Astrocyte of the hippocampus (primary cell): ENCODE measurements at places on chromosomes 3 and 15.
A peak's percentile ranks its signal among the peaks of the same experiment; 100 is the strongest.

DNA sequence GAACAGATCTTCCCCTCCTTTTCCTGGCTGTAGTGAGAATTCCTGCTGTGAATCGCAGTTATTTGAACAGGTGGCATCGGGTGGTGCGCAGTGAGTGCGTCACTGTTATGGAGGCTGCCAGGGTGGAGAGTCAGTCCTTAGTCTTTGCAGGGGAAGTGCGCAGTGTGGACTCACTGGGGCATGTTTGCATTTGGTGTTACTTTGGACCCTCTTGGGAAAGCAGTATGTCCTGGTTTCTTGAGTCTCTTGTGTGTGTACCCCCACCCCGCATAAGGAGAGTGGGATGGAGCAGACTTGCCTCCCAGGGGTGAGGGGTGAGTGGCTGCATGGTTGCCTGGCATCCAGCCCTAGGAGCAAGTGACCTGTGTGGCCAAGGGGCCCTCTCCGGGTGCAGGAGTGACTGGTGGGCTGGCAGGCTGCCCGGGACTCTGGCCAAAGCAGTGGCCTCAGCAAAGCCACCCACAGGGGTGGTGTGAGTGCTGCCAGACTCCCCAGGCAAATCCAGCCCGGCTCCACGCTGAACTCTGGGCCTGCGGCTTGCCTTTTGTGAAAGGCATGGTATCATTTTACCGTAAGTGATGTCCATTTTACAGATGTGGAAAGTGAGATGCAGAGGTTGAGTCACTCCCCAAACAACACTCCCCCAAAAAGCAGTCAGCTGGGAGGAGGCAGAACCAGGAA lies 46.4 kb downstream of the DNASE1L3 start:
- DNase-seq, result peak; percentile 79

GRCh38 chr15:72242775-72243370 lies 11.9 kb upstream of the PKM start:
- no peak for DNase-seq

DNA sequence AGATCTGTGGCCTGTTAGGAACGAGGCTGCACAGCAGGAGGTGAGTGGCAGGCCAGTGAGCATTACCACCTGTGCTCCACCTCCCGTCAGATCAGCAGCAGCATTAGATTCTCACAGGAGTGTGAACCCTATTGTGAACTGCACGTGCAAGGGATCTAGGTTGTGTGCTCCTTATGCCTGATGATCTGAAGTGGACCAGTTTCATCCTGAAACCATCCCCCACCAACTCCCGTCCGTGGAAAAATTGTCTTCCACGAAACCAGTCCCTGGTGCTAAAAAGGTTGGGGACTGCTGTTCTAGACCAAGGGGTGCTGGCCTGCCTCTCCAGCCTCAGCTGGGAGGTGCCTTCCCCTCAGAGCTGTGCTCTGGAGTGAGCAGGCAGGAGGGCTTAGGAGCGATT lies 61.4 kb downstream of the RPLP1 start:
- DNase-seq, result no peak

DNA sequence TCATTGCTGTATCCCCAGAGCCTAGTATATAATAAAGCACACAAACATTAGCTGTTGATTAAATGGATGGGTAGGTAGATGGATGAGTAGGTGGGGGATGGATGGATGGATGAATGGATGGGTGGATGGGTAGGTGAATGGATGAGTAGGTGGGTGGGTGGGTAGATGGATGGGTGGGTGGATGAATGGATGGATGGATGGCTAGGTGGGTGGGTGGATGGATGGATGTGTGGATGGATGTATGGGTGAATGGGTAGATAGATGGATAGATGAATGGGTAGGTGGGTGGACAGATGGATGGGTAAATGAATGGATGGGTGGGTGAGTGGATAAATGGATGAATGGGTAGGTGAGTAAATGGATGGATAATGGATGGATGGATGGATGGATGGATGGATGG lies 30.2 kb upstream of the NSMCE3 start:
- no peak for DNase-seq

- peak; percentile 48 for DNase-seq
Measured at GRCh38 chr3:13494463-13495350, 14.6 kb downstream of the HDAC11 start.

GRCh38 chr15:38745126-38745525 lies 180.5 kb upstream of the RASGRP1 start:
- DNase-seq, result peak; percentile 38

GRCh38 chr3:43309372-43310305 lies 23.3 kb downstream of the SNRK start:
- peak; percentile 19 for DNase-seq

DNA sequence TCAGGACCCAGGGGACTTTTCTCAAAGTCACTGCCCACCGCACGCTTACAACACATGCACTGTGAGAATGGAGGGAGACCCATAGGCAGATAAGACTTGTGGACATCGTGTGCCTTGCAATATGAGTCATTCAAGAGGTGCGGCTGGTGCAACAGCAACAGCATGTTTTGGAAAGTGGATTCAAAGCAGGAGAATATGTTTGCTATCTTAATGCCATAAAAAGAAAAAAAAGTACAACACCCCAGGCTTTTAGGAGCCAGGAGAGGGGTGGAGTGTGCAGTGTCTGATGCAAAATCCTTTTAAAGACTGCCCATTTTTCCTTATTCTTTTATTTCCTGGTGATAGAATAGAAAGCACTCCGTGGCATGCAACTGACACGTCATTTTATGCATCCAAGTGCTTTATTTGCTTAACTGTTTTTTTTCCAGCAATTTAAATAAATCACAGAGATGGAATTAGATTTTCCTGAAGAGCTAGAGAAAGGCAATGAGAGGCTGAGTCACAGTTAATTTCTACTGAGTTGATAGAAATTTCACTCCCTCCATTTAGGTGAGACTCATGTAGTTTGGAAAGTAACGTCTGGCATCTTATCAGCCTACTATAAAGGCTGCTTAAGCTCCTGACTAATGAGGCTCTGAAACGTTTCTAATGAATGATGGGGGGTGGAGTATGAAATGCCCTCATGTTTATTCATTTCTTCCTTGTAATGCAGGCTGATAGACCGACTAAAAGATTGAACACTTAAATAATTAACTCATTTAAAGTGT lies 96.4 kb downstream of the NSUN3 start:
- peak; percentile 81 for DNase-seq

DNA sequence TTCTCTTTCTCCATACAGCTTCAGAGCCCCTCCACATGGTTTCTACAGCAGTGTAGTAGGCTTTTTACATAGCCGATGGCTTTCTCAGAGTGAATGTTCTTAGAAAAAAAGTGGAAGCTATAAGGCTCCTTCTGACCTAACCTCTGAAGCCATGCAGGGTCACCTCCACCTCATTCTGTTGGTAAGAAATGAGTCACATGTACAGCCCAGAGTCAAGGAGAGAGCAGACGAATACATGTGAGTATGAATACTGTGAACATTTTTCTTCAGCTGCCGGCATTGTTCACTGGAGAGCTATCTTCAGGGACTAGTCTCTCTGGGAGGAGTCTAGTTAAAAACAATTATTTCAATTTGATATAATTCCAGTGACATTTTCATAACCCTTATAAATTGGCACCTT lies 68.2 kb upstream of the THRB start:
- no peak for DNase-seq

GRCh38 chr3:188294113-188294512 lies 140.2 kb downstream of the LPP start:
- DNase-seq, result no peak

- no peak for DNase-seq
Measured at GRCh38 chr3:142348460-142348859, 99.4 kb downstream of the XRN1 start.

GRCh38 chr3:149343951-149344350 lies 10.5 kb upstream of the TM4SF18 start:
- no peak for DNase-seq

DNA sequence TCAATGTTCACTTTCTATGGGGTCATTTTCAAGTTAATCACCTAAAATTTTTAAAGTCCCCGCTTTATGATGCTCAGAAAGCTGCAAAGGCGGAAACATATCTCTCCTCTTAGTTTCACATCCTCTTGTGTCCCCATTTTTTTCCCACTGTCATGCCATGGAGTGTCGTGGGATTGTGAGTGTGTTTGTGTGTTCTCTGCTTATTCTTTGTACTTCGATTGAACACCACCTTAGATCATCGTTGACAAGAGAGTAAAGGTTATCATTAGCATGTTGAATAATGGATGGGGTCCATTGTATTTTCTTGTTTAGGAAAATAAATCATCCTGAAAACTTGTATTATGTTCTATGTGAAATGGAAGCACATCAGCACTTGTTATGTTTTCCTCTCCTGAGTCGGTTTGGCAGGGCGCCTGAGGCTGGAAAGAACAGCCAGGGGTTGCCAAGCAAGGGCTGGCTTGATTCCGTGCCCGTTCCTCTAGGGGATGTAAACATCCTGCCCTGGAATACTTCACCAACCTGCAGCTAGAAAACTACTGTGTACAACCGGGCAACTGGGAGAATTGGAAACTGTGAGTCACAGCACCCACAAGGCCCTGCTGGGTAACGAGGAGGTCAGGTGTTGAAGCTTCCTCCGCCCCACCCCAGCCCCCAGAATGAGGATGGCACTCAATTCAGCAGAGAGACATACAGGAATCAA lies 67.2 kb downstream of the EIF4E3 start:
- DNase-seq, result peak; percentile 95

DNA sequence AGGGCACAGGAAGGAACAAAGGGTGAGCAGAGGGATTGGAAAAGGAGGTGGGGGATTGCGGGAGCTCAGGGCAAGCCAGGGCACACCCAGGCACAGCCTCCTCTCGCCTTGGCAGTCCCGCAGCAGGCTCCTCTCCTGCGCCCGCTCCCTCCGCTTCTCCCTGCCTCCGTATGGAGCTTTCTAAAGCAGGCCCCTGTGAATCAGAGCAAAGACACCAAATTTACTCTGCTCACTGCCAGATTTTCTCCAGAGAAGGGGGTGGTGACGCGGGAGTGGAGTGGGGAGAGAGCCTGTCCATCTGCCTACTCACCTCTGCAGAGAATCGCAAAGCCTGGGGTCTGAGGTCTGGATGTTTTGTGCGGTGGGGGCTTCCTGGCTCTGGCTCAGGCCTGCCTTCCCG lies 20.0 kb downstream of the ATP2B2 start:
- DNase-seq, result no peak

- no peak for DNase-seq
Measured at GRCh38 chr3:187069857-187070516, 69.3 kb downstream of the RPL39L start.

DNA sequence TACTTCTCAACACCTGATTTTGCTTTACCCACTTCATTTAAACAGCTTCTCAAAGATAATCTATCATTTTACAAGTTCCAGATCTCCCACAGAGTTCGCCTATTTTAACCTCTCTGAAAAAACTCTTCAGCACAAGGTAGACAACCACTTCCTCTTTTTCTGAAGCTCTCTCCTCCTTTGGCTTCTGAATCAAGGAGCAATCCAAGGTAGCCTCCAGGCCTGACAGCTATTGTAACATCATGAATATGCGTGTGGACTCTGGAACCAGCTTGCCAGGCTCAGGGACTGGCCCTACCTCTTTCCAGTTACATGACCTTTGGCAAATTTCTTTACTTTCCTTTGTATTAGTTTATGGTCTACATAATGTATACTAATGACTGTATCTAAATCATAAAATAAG lies 405.9 kb upstream of the ZNF385D start:
- no peak for DNase-seq

- no peak for DNase-seq
Measured at GRCh38 chr3:49523756-49524747, 30.2 kb upstream of the BSN start.

- DNase-seq, result peak; percentile 73
Measured at GRCh38 chr3:150062492-150062891, 91.8 kb upstream of the PFN2 start.

GRCh38 chr3:19216669-19217337 lies 68.5 kb downstream of the KCNH8 start:
- DNase-seq, result peak; percentile 49

DNA sequence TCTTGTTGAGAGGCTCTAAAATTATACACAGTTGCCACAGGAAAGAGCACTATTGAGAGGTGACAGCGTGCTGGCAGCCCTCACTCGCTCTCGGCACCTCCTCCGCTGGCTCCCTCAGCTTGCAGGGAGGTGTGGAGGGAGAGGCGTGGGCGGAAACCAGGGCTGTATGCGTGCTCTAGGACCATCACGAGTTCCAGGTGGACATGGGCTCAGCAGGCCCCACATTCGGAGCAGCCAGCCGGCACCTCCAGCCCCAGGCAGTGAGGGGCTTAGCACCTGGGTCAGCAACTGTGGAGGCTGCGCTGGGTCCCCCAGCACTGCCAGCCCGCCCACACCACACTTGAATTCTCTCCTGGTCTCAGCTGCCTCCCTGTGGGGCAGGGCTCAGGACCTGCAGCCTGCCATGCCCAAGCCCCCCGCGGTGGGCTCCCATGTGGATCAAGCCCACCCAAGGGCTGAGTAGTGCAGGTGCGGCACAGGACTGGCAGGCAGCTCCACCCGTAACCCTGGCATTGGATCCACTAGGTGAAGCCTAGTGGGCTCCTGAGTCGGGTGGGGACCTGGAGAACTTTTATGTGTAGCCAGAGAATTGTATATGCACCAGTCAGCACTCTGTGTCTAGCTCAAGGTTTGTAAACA lies 460.6 kb upstream of the ALCAM start:
- DNase-seq, result no peak

GRCh38 chr15:39304931-39305728 lies 275.7 kb upstream of the THBS1 start:
- no peak for DNase-seq

GRCh38 chr3:171790574-171790897 lies 19.7 kb downstream of the PLD1 start:
- DNase-seq, result no peak

DNA sequence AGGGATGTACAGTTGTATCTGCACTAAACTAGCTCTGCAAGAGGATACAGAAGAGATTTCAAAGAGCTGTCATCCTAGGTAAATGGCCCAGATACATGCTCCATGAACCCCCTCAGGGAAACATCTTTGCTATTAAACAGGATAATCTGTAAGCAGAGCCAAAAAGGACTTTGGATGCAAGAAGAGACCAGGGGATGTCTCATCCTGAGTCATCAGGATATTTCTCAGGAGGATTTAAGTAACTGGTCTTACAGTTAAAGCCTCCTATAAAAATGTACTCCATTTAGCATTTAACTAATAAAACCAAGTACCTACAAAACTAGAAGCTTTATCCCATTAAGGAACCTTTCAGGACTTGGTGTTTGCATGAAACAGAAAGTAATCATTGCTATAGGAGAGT lies 48.2 kb upstream of the PHLDB2 start:
- DNase-seq, result peak; percentile 46

DNA sequence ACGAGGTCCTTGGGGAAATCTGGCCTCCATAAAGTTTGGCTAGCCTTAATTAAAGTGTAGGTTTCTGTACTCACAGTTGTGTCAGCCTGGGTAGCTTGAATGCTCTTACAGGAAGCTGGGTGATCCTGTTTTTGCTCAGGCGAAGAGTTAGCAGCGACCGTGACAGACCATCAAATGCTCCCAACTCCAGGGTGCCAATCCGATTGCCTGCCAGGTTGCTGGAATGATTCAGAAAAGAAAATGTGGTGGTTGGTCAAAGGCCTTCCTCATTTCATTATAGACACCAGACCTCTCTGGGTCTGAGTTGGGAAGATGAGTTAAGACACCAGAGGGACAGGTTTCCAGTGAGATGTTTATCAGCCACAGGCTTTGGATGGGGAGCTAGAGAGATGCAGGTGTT lies 86.0 kb downstream of the LRIG1 start:
- DNase-seq, result no peak
